ENCODE measurements at places on chromosomes 7 and 10.

DNA sequence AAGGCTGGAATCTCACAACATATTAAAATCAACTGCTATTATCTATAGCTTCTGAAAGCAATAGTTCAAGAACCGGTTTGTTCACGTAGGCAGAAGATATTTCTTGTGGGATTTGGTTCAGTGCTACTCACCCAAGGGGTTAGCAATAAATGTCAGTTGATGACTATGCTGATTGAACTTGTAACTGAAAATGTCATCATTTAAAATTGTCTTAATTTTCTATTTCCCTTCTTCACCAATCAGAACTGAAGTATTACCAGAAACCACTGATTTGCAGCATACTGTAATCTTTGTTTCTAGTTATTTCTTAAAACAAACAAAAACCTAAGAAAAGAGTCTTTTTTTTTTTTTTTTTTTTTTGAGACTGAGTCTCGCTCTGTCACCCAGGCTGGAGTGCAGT lies 46.1 kb downstream of the CPEB3 start:
- peak; percentile 80 for ATAC-seq

DNA sequence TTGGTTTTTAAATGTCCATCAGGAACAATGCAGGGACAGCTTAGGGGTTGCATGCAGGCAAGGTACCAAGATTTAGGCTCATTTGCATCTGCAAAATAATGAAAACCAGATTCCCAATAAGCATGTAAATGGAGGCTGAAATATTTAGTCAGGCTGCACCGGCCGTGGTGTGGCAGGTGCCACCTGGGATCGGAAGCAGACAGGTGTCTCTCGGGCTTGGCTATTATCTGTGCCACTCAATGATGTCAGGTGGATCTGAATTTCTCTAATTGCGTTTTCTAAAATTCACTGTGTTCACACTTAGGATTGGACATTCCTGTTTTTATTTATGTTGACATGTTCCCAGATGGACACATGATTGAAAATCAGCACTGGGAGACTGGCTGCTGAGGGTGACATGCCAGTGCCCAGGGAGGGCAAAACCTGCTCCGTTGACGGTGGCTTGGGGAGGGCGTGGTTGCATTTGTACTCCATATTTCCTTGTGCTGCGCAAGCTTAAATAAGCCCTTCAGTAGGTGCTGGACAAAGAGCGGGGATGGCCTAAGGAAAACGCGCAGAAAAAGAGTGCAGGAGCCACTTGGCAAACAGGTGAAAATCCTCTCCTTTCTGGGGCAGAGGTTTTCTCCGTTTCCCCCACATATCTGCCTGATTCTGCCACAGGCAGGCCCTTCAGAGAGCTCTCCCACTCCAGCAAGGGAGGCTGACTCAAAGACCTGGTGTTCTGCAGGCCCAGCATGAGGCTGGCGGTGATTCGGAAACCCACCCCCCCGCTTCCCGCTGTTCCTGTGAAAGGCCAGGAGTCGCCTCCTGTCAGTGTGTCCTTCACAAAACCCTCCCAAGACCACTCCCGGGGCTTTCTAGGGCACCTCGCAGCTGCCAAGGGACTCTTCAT lies 142.5 kb downstream of the WDR37 start:
- no peak for ATAC-seq

DNA sequence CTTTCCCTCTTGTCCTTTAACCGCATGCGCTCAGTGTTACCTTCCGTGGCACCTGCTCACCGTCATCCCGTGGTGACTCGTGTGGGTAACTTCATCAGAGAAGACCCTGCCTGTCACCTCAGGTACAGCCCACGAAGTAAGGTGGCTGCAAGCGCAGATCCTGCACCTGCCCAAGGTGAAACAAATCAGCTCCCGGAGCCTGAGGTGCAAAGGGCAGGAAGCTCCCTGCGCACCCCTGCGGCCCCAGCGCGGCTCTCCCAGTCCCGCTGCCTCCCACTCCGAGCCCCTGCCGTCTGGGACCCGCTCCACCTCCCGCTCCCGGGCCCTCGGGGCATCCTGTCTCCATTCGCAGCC lies 110.9 kb upstream of the LANCL2 start:
- ATAC-seq = no peak

DNA sequence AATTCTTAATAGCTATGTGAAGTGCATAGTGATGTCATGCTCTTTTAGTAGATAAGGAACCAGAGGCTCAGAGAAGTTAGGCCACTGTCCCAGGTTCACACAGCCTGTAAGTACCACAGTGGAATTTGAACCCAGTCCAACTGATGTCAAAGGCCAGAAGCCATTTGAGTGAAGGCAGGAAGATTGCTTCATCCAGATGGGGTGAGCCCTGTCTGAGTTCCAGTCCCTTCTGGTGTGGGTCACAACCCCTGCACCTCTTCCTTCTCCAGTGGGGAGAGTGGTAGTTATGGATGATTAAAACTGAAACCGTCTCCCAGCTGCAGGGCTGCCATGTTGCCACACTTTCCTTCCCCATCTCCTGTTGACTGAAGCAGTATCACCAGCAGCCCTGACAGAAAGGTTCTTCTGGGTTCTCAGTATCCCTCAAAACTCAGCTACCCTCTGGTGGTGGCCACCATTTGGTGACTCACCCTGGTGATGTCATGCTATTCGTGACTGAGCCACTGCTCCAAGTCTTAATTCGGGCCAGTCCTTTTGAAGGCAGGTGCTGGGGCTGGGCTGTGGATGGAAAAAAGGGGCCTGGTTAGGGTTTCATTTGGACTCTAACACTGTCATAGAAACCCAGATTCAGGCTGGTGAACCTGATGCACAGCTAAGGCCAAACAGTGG lies 1.5 kb upstream of the C10orf95 start:
- ATAC-seq = no peak

DNA sequence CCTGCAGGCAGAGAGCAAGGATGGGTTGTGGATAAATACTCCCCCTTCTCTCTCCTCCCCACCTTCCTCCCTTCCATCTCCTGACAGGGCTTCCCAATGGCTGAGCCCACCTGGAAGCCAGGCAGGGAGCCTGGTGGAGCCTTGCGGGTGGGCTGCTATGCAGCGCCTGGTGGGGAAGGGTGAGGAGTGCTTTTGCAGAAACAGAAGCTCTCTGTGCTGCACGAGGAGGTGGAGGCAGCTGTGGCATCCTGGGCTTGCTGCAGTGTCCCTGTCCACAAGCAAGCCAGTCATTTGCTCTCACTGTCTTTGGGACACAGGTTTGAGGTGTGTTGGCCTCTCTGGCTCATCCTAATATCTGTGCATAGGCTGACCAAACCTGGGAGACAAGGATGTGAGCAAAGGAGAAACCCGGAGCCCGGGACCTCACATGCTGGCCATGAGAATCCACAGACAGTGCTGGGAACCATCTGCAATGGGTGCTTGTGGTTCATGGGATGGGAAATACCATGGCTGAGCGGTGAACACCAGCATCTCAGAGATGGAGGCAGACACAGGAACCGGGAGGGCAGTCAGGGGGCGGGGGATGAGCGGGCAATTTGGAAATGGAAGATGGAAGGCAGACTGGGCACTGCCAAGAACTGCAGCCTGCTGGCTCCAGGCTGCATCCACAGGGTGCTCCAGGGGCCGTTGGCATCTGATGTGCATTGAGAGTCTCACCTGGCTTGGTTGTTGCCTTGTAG lies 364.2 kb downstream of the GLRX3 start:
- ATAC-seq = no peak

DNA sequence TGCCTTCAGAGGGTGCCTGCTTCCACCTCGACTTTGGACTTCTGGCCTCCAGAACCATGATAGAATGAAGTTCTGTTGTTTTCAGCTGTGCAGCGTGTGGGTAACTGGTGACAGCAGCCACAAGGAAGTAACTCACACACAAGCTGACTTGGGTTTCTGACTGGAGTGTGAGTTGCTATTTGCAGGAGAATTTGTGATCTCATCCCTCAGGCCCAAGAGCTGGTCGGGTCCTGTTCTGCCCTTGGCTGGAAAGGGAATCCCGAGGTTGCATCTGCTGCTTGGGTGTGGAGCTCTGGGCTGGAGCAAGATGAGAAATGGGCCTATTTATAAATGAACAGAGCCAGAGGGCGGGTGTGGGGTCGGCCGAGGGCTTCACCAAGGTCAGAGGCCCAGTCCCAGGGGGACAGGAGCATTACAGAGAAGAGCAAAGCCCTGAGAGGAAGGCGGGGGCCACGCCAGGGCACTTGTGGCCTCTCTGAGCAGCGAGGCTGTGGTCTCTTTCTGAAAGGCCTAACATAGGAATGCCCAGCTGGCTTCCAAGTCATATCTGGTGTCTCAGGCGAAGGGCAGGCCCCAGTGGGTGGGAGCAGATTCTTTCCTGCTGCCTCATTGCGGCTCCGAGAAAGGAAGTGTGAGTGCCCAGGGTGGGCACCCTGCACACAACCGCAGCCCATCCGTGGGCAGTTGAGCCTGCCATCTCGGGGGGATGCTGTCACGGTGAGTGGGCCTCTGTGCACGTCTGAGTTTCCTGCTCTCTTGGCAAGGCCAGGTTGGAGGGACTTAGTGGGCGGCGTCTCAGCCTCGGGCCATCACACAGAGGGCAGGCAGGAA lies 26.5 kb upstream of the C10orf71 start:
- peak; percentile 73 for ATAC-seq

DNA sequence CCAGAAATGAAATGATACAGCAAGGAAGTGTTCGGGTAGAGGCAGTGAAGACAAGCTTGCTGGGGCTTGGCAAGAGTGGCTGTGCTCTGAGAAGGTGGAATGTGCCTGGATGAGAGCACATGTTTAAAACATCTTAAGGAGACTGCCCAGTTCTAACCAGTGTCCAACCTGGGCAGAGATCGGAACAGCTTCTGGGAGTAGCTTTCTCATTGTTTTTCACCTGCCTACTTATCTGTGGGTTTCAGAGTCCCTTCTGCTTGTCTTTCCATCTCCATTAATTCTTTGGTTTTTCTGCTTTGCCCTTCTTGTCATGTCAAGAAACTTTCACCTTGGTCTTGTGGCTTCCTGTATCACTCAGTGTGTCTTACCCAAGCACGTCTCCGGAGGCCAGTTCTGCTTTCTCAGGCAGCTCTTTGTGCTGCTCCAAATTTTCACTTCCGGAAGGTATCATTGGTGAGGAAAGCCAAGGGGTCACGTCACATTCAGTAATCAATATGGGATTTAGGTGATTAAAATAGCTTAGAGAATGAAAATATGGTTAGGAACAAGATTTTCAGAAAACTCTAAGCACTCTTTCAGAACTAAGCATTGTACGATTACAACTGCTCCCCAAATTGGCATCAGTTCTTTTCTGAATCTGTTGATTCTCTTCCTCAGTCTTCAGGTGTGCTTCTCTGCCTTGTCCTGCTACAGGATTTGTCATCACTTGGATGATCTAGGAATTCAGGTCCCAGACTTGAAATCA lies 5.5 kb upstream of the LAMB4 start:
- peak; percentile 96 for ATAC-seq

DNA sequence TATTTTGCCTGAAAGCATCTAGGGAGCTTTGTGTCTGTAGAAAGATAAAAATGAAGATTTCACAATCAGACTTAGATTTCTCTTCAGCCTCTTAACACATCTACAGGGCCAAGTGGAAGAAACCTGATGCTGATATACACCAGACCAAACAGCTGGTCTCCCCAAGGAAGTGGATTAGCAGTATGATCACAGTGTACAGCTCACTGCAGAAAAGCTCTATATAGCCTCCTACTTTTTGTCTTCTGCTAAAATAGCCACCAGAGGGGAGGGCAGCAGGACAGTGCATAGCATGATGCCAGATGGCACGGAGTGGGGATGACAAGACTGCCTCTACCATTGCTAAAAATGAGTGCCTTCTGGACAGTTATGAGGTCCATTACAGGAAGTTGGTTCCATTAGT lies 16.0 kb downstream of the FAM13C start:
- no peak for ATAC-seq

DNA sequence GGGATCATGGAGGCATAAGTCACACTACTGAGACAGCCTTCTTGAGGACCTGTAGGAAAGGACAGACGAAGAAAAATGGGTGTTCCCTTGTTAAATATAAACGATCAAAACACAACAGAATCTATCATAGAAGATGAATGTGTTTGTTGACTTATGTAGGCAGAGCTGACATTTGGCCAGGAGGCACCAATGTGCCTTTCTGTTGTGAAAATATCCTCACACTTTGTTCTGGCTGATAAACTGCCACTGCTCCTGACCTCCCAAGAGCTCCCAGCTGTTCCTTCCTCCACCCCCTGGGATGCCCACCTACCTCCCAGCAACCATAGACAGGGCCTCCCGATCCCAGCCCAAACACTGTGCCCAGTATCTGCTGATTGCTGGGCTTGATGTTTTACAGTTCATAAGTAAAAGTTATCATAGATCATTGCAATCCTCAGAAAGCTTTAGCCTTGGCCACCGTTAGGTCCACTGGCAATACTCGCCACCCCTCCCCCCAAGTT lies 116.6 kb downstream of the CTTNBP2 start:
- ATAC-seq = no peak

GRCh38 chr7:64946772-64947171 lies 43.7 kb downstream of the ZNF273 start:
- ATAC-seq = peak; percentile 53

DNA sequence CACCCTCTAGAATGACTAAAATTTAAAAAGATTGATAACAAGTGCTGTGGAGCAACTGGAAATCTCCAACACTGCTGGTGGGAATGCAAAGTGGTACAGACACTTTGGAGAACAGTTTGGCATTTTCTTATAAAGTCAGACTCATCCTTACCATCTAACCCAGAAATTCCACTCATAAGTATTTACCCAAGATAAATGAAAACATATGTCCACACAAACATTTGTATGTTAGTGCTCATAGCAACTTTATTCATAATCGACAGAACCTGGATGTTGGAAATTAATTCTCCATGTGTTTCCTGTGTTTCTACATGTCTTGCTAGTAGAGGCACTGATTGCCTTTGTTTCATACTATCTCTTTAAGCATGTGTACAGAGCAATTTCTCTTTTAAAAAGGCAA lies 282.4 kb downstream of the AHR start:
- ATAC-seq = no peak

DNA sequence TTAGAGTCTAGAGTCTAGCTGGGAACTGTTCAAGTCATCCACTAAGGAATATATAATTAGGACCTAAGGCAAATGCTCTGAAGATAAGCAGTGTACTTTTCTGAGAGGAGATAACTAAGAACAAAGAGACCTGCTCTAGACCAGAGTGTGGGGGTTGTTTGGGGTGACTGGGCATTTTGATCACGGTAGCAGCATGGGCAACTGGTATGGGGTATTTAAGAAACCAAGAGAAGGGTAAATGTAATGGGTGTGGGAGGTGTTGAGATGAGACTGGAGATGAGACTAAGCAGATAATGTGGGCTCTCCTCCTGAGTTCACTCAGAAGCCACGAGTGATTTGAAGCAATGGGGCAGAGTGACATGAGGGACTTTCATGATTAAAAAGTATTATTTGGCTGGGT lies 1082.9 kb downstream of the GATA3 start:
- ATAC-seq = no peak

- no peak for ATAC-seq
Measured at GRCh38 chr10:16816171-16816570, 1.1 kb downstream of the RSU1 start.

- no peak for ATAC-seq
Measured at GRCh38 chr10:58653139-58653538, 140.5 kb downstream of the BICC1 start.

All from stimulated activated memory B cell treated with anti-CD40 and anti-IgM and Interleukin-4, amounts not matched to agents 10 μg/mL and 1 μg/mL and 100 μg/mL, for 72 hours (primary cell).